ENCODE measurements at places on chromosomes 5 and 9.

- DNase-seq, result no peak
Measured at GRCh38 chr5:14174230-14174636, 31.1 kb downstream of the TRIO start.

DNA sequence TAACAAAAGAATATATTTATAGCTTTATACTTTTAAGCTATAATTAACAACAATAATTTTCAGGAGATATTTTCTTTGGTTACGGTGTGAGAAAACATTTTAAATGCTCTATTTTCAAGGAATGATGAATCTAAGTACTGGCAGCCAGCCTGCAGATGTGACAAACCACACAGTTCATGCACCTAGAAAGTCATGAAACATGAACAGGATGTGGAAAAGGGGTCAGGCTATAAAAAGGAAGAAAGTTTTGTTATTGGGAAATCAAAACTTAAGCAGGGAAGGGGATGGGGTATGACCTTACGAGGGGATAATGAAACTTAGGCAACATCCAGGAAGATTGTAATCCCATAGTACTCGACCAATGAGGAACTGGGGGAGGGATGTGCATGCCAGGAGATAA is 508.7 kb upstream of the GRAMD2B start:
- DNase-seq, result no peak

DNA sequence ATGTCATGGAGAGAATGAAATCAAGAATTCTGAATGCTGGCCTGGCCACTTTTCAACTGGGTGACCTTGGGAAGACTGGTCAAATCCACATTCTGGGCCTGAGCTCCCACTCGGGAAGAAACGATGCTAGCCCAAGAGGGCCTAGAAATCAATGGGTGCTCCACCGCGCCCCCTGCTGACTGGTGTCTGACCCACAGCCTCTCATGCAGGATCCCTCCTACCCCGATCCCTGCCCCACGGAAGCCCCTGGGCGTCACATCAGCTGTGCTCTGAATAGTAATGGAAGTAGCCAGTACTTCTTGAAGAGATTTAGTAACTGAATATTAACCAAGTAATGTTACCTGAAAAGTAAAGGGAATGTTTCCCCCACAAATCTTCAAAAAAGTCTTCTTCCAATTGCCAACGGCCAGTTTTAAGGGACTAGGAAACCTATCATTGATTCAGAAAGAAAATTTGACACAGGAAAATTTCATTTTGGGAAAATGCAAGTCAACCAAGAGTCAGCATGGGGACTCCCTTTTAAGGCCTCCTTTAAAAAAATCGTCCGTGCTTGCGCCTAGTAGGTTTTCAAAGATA is 43.9 kb downstream of the CRB2 start:
- no peak for DNase-seq

DNA sequence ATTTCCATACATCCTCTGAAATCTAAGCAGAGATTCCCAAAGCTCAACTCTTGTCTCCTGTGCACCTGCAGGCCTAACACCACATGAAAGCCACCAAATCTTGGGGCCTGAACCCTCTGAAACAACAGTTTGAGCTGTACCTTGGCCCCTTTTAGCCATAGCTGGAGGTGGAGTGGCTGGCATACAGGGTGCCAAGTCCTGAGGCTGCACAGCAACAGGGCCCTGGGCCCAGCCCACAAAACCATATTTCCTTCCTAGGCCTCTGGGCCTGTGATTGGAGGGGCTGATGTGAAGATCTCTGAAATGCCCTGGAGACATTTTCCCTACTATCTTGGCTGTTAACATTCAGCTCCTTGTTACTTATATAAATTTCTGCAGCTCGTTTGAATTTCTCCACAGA is 26.5 kb downstream of the DOCK2 start:
- DNase-seq, result no peak

DNA sequence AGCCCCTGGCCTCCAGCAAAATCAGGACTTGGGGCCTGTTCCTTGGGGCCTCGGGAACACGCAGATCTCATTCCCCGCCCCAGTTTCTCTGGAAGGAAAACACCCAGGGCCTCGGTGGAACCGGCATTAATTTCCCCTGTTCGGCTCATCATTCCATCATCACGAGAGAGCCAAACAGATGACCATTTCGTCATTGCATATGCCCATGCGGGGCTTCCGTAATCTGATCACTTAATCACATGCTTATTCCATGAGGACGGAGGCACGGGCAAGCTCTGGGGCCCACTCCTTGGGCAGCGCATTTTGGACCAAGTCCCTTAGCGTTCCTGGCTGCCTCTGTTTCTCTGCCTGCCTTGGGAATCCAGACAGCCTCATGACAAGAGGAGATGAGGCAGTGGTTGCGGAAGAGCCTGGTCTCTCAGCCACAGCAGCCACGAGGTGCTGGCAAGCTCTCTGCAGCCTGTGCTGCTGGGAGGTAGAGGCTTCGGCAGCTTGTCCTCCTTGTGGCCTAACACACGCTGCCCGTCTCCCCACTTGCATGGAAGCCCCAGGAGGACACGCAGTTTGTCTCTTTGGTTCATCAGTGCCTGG is 65.0 kb upstream of the IER5L start:
- DNase-seq, result no peak

- DNase-seq, result no peak
Measured at GRCh38 chr9:85402551-85402950, 339.2 kb downstream of the AGTPBP1 start.

GRCh38 chr5:109225716-109226625 is 183.8 kb downstream of the PJA2 start:
- DNase-seq, result no peak

DNA sequence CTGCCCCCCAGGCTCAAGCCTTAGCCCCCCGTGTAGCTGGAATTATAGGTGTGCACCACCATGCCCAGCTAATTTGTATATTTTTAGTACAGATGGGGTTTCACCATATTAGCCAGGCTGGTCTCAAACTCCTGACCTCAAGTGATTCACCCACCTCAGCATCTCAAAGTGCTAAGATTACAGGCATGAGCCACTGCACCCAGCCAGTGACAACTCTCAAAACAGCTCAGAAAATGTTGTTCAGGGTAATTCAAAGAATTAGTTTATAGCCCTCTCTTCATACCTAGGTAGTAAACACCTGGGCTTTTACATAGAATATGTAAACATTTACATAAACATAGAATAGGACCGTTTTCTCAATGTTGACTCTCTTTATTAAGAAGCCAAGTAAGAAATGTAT is 168.7 kb downstream of the ENC1 start:
- DNase-seq, result no peak

- DNase-seq, result no peak
Measured at GRCh38 chr5:170571281-170571731, 67.5 kb downstream of the KCNIP1 start.

- no peak for DNase-seq
Measured at GRCh38 chr5:15687401-15687800, 187.4 kb downstream of the FBXL7 start.

- DNase-seq, result no peak
Measured at GRCh38 chr9:91039125-91039834, 237.7 kb downstream of the SYK start.

DNA sequence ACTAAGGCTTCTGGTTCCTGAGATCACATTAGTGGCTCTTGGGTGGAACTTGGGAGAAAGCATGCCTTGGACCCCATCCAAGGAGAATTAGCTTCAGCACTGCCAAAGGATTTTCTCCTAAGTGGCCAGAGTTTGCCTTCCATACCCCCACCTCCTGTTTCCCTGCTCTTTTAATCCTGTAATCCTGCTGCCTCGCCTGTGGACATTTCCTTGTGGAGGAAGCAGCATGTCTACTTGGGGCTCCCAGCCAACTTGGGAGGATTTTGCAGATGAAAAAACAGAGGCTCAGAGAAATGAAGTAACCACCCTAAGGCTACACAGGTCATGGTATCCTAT is 1.6 kb downstream of the ARSI start:
- no peak for DNase-seq

DNA sequence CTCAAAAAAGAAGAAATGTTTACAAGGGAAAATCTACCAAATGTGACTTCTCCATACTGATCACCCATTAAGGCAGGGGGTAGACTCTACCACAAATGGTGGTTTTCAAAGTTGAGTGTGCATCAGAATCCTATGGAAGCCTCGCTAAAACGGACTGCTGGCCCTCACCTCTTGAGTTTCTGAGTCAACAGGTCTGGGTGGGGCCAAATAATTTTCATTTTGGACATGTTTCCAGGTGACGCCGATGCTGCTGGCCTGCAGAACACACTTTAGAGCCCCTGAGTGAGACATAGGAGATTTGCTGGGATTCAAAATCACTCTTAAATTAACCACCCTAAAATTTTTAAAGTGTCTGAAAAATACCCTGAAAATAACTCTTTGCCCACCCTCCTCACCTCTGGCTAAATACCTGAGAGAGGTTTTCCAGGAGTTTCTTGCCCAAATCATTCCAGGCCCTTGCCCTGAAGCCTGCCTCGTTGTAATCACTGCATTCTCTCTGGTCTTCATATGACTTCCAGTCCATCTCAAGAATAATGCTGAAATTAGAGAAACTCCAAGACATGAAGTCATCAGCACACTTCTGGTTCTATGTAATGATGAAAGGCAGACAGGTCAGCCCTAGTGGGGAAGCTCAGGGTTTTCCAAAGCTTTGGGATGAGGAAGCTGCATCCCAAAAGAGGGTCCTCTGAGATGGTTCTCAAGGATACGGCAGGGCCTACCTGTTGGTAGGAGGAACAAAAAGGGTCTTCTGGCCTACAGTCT is 18.2 kb downstream of the C9orf152 start:
- no peak for DNase-seq

DNA sequence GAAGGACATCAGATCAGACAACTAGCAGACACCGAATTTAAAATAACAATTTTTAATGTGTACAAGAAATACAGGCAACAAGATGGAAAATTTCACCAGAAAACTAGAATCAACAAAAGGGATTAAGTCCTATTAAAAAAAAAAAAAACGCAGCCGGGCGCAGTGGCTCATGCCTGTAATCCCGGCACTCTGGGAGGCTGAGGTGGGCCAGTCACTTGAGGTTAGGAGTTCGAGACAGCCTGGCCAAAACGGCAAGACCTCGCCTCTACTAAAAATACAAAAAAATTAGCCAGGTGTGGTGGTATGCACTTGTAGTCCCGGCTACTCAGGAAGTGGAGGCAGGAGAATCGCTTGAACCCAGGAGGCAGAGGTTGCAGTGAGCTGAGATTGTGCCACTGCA is 64.3 kb upstream of the UBAC1 start:
- no peak for DNase-seq

GRCh38 chr9:114558027-114558675 is 29.4 kb upstream of the ATP6V1G1 start:
- no peak for DNase-seq

All from HCT116 (cell line).